ENCODE measurements at places on chromosomes 2 and 18.

GRCh38 chr2:62743506-62743905 is 38.0 kb downstream of the EHBP1 start:
- no peak for DNase-seq

- DNase-seq = no peak
These were observed 155.0 kb upstream of the REG3G start for GRCh38 chr2:78870343-78870967.

- no peak for DNase-seq
These were observed 171.1 kb downstream of the PAX3 start for GRCh38 chr2:222127660-222128059.

GRCh38 chr2:176461098-176461808 is 192.0 kb downstream of the MTX2 start:
- no peak for DNase-seq

DNA sequence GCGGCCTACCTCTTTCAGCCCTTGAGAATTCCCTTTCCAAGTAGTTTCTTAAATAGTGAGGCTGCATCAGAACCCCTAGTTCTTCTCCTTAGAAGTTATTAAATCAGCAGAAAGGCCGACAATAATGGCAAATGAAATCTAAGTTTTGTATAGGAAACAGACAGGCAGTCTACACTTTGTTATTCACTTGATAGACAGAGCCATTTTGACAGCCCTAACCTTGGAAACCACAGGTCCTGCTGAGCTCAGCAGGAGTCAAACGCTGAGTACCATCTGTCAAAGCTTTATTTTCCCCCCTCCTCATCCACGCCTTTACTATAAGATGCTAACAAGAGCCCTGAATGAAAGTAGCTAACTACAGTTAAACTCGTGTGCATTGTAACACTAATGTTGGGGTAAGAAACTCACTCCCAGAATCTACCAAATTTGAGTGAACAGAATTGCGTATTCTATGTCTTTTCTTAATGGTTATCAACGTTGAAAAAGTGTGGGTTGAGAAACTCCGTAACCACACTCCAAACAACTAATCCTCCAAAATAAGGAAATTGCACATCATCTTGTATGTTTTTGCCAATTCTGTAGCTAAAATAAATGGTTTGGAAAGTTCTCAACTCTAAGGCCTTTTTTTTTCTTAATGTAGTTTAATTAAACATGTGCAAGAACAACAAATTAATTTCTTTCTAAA is 90.6 kb upstream of the EFEMP1 start:
- no peak for DNase-seq

GRCh38 chr2:45006041-45006941 is 3.0 kb downstream of the SIX2 start:
- DNase-seq = no peak

- DNase-seq = no peak
These were observed 140.4 kb upstream of the VRK2 start for GRCh38 chr2:57906152-57906732.

GRCh38 chr2:5064687-5065086 is 627.5 kb upstream of the SOX11 start:
- DNase-seq = no peak

- no peak for DNase-seq
These were observed 4.7 kb downstream of the DPYSL5 start for GRCh38 chr2:26852405-26853306.

DNA sequence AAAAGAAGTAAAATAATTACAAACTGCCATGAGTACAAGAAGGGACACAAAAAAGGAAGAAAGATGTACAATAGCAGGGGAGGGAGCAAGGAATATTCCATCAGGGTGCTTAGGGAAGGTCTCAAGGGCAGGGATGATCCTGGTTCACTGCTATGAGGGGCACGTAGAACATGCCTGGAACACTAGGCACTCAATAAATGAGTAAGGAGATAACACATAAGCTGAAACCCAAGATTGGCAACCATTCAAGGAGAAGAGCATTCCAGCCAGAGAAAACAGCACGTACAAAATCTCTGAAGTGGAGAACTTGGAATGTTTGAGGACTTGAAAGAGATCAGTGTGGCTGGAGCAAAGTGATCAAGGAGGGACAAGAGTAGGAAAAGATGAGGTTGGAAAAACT is 103.2 kb downstream of the FAM161A start:
- no peak for DNase-seq

GRCh38 chr2:231554748-231555545 is 24.7 kb upstream of the NMUR1 start:
- DNase-seq = no peak

DNA sequence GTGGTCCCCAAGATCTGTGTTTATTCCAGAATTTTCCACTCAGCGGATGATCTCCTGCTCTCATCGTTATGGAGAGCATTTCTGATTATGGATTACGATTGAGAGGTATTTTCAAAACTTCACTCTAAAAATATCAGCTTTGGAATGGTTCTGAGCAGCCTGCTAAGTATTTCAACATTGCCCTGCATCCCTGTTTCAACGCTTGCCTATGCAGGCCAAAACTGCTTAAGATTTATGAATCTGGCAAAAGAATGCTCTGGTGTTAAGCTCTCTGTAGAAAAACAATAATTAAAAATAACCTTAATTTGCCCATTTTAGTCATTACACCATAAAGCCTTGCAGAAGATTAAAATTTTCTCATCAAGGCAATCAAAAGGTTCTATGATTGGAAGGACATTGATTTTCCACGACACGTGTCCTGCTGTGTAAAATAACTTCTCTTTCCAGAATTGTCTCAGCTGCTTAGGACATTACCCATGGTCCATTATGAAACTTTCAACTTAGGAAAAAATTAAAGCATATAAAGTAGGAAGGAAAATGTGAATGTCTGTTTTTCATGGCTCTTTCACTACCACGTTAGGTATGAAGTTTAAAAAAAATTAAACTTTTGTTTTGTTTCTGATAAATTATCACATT is 229.9 kb downstream of the ACKR3 start:
- DNase-seq = no peak

DNA sequence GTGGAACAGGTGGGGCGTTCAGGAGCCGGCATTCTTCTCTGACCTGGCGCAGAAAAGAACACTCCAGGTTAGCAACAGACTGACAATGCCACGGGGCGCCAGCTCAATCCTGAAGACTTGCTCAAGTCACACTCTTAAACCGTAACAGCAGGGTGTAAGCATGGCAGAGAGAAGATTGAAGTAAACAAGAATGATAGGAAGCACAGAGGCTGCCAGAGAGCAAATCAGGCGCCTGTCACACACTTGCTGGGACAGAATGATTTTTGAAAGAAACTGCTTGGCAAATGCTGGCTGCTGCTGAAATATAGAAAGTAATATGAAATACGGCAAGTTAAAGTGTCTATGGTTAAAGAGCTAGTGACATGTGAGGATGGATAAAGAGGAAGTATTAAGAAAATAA is 80.5 kb downstream of the MEP1B start:
- no peak for DNase-seq

GRCh38 chr18:44025421-44025820 is 655.3 kb upstream of the SETBP1 start:
- no peak for DNase-seq

GRCh38 chr2:169093535-169093934 is 24.2 kb downstream of the DHRS9 start:
- DNase-seq = no peak

DNA sequence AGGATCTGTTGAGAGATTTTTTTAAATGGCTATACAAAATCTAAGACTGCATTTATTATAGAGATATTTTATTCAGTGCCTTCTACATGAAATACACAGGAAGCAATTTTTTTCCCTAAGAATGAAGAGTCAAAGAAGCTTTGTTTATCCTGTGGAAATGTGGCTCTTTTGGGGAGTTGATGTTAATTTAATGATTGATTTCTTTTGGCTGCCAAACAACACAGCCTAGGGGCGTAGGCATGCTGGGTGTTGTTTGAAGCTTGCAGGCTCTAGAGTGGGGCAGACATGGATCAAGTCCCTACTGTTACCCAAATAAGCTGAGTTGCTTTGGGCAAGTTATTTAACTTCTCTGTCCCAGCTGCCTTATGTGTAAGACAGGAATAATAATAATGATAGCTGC is 21.1 kb upstream of the PLEK start:
- DNase-seq = no peak

GRCh38 chr2:184357033-184357432 is 241.3 kb upstream of the ZNF804A start:
- DNase-seq = no peak

DNA sequence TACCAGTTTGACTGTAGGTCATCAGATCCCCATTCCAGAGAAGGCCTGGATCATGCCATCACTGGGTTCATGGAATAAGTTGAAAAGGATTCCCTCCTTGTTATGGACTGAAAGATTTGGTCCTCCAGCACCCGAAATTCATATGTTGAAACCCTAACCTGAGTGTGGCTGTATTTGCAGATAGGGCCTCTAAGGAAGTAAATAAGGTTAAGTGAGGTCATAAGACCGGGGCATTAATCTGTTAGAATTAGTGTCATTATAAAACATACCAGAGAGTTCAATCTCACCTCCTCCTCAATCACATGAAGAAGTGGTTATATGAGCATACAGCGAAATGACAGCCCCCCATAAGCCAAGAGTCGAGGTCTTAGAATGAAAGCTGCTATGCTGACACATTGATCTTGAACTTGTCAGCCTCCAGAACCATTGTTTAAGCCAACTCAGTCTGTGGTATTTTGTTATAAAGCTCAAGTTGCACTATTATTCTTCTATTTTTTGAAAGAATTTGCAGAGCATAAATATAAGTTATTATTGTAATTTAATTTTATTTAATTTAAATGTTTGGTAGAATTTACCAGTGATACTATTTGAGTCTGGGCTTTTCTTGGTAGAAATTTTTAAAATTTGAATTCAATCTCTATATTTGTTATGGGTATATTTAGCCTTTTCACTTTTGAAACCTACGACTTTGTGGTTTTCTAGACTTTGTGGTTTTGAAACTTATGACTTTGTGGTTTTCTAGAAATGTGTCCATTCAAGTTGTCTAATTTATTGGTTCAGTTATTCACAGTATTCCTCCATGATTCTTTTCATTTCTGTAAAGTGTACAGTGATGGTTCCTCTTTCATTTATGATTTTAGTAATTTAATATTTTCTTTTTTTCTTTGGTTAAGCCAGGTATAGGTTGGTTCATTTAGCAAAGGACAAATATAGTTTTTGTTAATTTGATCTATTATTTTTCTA is 1206.7 kb upstream of the CDH2 start:
- no peak for DNase-seq

DNA sequence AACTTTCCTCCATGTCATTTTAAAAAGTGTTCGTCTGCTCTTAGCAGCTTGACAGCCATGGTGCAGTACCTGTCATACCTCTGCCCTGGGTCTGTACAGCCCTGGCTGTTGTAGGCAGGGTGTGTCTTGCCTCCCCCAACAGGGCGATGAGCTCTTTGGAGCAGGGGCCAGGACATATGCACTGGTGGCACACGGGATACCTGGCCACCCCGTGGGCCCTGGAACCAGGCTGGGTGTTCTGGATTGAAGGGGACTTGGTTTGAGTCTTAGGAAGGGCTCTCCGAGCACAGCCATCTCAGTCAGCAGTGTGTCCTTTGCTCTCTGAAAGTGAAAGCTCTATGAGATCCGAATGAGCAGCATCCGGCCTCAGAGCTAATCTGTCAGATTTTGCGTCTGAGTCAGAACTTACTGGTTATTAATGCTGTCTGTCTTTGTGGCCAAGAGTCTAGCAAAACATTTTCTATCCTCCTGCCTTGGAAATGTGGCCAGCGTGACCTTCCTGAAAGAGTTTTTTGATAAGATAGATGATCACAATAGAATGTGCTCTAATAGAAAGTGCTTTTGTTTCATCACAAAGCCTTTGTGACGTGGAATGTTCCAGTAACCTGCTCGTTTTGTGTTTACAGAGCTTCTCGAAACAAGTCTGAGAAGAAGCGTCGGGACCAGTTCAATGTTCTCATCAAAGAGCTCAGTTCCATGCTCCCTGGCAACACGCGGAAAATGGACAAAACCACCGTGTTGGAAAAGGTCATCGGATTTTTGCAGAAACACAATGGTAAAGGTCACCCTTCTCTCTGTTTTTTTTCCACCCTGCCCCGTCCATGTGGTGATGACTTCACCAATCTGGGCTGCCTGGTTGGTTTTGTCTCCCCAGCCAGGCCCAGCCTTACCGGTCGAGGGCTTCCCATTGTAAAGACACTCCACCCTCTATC is 77.3 kb upstream of the RPL31 start:
- no peak for DNase-seq

DNA sequence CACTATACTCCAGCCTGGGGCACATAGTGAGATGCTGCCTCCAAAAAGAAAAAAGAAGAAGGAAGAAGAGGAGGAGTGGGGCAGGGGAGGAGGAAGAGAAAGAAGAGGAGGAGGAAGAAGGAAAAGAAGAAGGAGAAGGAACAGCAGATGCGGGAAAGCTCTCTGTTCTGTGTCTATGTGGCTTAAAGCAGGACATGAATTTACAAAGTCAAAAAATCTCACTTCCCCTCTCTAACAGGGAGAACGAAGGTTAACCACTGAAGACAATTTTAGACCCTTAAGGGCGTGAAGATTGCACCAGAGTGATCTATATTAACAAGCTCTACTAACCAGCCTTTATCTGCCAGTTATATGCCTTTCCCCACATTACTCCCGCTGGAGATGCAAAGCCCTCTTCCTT is 258.9 kb downstream of the METTL4 start:
- DNase-seq = no peak

- no peak for DNase-seq
These were observed 37.7 kb upstream of the CNGA3 start for GRCh38 chr2:98308532-98308931.

DNA sequence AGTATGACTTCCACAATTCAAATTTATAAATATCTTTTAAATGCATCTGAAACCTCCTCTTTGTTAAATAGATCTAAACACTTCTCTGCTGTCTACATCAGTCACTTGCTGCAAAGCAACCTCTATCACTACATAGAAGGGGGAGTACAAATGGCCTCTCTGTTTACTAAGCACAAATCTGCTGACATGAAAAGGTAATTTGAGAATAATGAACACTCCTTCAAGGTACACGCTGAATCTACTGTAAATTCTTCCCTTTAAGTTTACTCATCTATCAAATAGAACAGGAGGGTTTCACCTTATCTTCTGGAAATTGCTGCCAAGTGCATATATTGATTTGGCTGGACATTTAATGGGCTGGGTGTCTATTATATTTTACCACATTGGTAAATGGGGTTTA is 879.6 kb downstream of the SUCLG1 start:
- no peak for DNase-seq

DNA sequence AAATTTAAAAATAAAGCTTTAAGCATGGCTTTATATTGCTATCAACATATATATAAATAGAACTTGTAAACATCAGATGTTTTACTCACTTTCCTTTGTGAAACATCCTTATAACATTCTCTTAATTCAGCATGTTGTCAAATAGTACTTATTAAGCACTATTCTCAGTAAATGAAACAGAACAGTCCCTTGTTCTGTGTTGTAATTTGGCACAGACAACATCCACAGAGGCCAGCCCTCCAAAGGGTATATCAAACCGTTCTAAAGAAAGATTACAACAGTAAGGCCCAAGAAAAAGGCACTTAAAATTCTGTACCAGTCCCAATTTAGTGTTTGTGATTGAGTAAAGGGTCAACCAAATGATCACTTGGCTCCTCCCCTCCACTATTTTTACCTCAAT is 46.0 kb downstream of the GAREM1 start:
- DNase-seq = no peak

DNA sequence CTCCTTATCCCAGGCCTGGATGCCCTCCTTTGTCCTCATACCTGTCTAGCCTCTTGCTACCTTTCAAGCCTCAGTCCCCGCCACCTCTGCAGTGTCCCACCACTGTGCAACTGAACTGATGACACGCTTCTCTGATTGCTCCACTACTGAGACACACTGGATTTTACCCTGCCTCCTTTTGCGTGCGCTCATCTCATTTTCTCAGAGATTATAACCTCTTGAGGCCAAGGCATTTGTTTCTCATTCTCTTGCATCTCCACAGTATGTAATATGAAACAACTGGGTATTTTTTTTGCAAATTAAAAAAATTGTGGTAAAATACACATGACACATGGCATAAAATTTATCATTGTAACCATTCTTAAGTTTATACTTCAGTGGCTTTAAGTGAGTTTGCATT is 95.4 kb downstream of the PRKCE start:
- DNase-seq = no peak

All from stimulated activated CD8-positive, alpha-beta memory T cell treated with anti-CD3 and anti-CD28 coated beads, Interleukin-7, amount 100 ng/mL, for 1 hour (primary cell).